ENCODE measurements at places on chromosomes 6 and 20. TPM values are rescaled to one million over a fixed set of nuclear protein-coding genes. Genes with fewer than 3 reads are reported as not detected.

- no peak for DNase-seq
Observed at GRCh38 chr6:53031281-53031680, 33.9 kb upstream of the FBXO9 start.

TMEM151B gene
- 0.98 TPM for polyA plus RNA-seq

DNA sequence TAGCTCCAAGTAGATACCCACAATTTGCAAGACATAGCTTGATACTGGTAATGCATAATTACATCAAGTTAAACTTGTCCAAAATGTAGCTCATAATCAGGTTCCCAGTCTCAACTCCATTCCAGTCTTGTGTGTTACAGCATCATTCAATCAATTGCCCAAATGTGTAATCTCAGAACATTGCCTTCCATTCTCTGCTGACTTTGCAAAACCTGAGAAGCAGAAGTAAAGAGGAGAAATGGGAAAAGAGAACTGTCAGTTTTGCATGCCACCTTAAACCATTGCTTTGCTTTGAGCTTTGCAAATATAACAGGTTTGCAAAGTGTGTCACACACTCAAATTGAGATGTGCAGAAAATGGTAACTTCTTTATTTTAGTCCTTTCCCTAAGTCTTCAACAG, 40.3 kb upstream of the CNKSR3 start:
- DNase-seq: no peak

- DNase-seq: no peak
Observed at GRCh38 chr6:167721291-167721690, 105.4 kb upstream of the AFDN start.

DNA sequence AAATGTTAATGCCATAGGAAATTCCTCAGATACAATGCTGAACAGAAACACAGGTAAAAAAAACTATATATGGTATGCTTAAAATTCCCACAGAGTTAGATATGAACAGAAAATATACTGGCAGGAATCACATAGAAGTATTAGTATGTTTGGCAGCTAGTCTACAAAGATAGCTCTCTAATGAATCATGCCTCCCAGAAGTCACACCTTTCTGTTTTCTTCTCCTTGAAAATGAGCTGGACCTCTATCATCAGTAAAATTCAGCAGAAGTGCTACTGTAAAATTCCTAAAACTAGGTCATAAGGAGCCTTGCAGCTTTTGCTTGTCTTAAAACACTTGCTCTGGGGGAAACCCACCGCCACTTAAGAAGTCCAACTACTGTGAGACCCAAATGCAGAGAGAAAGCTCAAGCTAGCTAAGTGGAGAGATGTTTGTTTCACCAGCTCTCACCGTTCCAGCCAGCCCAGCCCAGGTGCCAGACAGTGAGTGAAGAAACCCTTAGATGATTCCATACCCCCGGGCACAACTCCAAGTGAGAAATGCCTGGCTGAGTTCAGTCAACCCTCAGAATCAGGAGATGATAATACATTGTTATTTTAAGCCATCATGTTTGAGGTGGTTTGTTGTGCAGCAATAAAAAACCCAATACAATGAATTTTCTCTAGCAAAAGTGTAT, 43.0 kb downstream of the TSPYL4 start:
- DNase-seq: no peak

Measured in renal cortex interstitium (tissue), 15 donors.